ENCODE measurements at places on chromosomes 11 and 22. TPM values are rescaled to one million over a fixed set of nuclear protein-coding genes. Genes with fewer than 3 reads are reported as not detected.

The SNX19 gene
- total RNA-seq = 57.6 TPM

The POLR2L gene
- total RNA-seq = 39.9 TPM

The TMPRSS4 gene
- total RNA-seq = 13.7 TPM

The TMPRSS13 gene
- total RNA-seq = 0.76 TPM

The ADM2 gene
- total RNA-seq = 2.2 TPM

The HTR3B gene
- not detected for total RNA-seq

The THY1 gene
- 39.7 TPM for total RNA-seq

Measured in metanephros (tissue), 2 donors.